Activated CD8-positive, alpha-beta memory T cell treated with anti-CD3 and anti-CD28 coated beads for 1 hour (primary cell): ENCODE measurements at places on chromosomes 11 and 22.

DNA sequence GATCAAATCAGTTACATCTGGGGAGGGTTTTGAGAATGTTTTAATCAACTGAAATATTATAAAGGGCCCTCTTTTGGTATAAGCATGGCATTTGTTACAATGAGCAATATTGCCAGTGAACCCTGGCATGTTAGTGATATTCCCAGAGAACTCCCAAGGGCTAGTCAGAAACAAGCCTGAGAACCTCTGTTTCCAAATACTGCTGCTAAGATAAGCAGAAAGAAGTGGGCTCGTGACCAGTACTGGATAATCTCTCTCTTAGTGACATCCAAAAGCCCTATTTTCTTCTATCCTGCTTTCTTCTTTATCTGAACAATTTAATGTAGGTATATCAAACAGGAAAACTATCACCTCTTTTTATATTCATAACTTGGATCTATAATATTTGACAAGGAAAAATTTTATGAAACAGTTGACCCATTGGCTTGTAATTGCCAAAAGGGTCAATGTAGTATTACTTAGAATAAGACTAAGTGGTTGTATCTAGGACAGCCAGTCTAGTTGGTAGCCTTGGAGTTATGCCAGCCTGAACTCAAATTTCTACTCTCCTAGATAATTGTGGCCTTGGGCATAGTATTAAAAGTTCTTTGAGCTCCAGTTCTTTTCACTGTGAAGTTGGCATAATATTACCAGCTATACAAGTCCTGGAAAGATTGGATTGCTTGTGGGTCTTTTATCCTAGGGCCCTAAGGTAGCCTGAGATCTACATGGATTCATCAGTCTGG lies 15.7 kb downstream of the CAT start:
- no peak for DNase-seq

DNA sequence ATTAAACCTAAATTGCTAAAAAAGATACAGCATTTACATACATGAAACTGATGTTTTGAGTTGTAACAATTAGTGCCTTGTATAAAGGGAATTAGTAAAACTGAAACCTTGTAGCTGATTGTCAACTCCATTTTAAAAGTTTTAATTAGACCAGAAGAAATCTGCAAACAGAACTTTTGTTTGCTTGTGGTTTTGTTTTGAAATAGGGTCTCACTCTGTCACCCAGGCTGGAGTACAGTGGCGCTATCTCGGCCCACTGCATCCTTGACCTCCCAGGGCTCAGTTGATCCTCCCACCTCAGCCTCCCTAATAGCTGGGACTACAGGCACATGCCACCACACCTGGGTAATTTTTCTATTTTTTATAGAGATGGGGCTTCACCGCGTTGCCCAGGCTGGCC lies 86.5 kb upstream of the SLC6A5 start:
- DNase-seq, result no peak

- no peak for DNase-seq
Measured at GRCh38 chr11:37946155-37946766, 1348.2 kb upstream of the RAG2 start.

- DNase-seq, result no peak
Measured at GRCh38 chr22:26534874-26535602, 22.8 kb upstream of the TFIP11 start.

GRCh38 chr11:103494491-103494890 lies 385.3 kb downstream of the DYNC2H1 start:
- DNase-seq, result no peak

DNA sequence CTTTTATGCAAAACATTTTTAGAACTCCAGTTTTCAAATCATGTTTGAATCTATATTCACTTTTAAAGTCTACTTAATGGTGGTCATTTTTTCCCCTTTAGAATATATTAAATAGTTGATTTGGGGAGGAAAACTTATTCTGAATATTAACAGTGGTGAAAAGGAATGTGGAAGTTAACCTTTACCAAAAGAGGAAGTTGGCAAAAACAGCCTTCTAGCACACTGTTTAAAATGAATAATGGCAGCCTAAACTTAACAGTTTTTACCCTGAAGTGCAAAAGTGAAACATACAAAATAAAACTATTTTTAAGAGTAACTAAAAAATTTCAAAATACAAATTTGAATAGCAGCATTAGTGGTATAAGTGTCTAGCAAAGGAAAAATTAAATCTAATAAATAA lies 86.4 kb downstream of the GRK3 start:
- no peak for DNase-seq

DNA sequence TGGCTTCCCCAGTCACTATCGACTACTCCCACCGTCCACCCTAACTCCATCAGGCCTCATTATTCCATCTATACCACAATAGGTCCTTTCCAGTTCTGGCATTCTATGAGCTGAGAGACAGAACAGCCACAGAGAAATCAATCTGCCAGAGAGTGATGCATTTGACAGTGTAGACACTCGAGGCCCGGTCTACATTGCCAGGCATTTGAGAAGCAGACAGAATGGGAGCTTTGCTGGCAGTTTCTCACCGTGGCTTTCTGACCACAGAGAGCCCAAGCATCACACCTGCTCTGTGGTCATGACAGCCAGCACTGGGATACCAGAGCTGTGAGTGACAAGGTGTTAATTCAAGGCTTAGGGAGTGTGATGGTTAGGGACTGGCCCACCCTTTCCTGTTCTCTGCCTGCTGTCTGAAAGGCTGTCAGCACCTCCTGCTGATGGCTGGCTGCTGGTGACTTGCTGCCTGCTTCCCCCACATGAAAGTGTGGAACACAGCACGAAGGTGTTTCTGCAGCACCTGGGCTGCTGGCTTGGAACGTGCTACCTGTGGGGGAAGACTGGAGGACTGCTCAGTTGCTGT lies 137.8 kb downstream of the KIRREL3 start:
- DNase-seq, result no peak

GRCh38 chr11:101127197-101127698 lies 2.4 kb downstream of the PGR start:
- DNase-seq, result no peak

DNA sequence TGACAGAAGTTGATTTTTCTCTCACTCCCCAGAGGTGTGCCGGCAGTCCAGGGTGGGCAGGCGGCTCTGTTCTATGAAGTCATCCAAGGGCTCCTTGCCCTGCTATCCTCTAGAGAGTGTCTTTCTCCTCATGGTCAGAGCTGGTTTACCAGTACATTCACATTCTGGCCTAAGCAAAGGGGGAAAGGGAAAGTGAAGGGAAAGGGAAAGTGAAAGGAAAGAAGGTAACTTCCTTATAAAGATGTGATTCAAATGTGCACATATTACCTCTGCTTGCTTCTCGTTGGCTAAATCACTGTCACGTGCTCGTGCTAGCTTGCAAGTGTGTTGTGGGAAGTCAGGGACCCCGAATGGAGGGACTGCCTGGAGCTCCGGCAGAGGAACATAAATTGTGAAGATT lies 2.9 kb upstream of the HTATIP2 start:
- no peak for DNase-seq
